ENCODE measurements at places on chromosomes 1 and 21.

- DNase-seq = no peak
Observed at GRCh38 chr1:108188801-108189200, 11.3 kb downstream of the SLC25A24 start.

DNA sequence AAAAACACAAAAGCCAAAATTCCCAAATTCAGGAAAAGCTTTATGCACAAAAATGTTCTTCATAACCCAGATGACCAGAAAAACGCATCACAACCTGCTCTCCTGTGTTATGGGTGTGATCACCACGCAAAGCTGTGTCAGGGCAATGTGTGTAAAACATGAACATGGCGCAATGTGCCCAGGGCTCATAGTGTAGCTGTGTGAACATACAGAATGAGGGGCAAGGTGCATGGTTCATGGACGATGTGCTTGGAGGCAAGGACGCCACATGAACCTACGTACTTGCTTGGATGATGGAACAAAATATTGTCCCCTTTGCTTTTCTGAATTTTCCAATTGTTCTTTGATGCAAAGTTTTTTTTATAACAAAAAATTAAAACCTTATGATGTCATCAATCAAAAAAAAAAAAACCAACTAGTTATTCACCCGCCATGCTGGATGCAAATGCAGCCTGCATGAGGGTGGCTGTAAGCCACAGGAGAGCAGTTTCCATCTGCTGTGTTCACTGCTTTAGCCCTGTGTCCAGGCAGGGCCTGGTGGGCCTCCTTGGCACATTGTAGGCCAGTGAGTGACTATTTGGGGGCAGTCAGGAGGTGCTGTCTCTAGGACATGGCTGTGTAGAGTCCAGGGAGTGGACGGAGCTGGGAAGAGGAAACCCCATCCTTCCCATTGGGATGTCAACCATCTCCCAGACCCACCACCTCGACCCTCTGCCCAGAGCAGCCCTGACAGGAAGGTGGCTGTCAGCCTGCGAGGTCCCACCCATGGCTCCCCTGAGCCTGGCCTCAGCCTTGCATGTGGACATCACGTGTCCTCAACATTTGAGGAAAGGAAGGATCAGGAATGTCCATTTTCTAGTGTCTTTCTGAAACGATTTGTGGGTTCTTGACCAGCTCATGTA is 13.6 kb downstream of the KRTAP10-1 start:
- no peak for DNase-seq

DNA sequence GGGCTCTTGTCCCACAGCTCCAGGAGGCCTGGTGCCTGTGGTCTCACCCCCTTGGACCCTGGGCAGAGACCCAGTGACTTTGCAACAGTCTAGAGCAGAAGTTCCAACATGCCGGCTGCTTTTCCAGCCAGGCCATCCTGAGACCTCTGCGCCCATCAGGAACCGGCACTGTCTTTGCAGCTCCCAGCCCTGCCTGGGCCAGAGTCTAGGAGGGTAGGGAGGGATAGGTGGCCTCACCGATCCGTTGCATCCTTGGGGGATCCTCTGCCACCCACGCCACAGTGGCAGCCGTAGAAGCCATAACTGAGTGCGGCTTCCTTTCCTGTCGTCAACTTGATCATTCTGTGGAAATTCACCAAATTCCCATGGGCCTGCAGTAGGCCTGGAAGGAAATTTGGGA is 1.3 kb downstream of the PLA2G2A start:
- DNase-seq = no peak

DNA sequence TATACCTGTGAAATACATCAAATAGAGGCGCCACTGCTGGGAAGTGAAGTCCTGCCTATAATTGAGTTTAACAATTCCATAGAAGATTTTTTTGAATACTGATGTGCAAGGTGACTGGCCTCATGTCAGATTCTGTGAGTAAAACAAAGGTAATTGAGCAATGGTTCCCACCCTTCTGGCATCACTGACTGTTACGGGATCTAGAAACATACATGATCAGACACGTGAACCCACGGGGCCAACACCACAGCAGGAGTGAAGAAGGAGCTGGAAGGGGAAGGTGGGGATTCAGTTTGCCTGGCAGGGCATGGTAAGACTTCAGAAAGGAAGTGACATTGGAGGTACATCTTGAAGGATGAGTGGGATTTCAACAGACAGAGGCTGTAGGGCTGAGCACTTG is 270.2 kb downstream of the DISC1 start:
- DNase-seq = no peak

DNA sequence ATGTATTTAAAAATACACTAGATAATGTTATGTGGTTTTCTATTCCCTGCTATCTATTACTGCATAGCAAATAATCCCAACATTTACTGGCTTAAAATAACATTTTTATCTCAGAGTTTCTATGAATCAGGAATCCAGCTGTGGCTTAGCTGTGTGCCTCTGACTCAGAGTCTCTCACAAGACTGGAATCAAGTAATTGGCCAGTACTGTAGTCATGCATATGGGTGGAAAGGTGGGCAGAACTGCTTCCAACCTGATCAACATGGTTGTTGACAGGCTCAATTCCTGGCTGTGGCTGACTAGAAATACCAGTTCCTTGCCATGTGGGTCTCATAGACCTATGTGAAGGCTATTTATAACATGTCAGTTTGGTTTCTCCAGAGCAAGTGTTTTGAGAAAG is 131.8 kb downstream of the PDE4B start:
- peak; percentile 48 for DNase-seq

GRCh38 chr1:33382661-33383415 is 48.1 kb downstream of the PHC2 start:
- DNase-seq = no peak

- no peak for DNase-seq
Observed at GRCh38 chr1:61109158-61109557, 26.8 kb downstream of the NFIA start.

- DNase-seq = no peak
Observed at GRCh38 chr1:236688705-236689104, 2.4 kb downstream of the ACTN2 start.

DNA sequence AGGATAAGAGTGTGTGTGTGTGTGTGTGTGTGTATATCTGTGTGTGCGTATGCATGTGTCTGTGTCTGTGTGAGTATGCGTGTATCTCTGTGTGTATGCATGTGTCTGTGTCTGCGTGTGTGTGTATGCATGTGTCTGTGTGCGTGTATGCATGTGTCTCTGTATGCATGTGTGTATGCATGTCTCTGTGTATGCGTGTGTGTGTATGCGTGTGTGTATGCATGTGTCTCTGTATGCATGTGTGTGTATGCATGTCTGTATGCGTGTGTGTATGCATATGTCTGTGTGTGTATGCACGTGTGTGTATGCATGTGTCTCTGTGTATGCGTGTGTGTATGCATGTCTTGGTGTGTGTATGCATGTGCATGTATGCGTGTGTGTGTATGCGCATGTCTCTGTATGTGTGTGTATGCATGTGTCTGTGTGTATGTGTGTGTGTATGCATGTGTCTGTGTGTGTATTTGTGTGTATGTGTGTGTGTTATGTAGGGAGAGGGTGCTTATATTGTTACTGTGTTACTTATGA is 247.8 kb downstream of the DYRK1A start:
- no peak for DNase-seq

DNA sequence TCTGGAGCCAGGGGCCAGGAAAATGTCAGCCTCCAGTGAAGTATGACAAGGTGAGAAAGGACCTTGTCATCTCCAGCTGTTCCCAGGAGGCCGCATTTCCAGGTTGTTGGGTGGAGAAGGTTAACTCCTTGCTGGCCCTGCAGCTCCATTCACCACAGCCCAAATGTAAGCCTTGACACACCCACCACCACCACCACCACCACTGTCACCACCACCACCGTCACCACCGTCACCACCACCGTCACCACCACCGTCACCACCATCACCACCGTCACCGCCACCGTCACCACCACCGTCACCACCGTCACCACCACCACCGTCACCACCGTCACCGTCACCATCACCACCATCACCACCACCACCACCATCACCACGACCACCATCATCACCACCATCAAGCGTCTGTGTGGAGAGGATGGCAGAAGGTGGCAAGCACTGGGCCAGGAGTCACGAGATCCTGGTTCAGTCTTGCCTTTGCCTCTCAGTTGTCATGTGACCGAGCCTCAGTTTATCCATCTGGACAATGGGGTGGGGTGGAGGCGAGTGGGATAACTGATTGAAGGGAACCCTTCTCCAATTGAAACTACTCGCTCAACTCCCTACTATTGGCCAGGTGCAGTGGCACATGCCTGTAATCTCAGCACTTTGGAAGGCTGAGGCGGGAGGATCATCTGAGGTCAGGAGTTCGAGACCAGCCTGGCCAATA is 21.2 kb upstream of the FAM131C start:
- DNase-seq = no peak
